GM06990 (cell line): ENCODE measurements at places on chromosomes 6 and 20.

DNA sequence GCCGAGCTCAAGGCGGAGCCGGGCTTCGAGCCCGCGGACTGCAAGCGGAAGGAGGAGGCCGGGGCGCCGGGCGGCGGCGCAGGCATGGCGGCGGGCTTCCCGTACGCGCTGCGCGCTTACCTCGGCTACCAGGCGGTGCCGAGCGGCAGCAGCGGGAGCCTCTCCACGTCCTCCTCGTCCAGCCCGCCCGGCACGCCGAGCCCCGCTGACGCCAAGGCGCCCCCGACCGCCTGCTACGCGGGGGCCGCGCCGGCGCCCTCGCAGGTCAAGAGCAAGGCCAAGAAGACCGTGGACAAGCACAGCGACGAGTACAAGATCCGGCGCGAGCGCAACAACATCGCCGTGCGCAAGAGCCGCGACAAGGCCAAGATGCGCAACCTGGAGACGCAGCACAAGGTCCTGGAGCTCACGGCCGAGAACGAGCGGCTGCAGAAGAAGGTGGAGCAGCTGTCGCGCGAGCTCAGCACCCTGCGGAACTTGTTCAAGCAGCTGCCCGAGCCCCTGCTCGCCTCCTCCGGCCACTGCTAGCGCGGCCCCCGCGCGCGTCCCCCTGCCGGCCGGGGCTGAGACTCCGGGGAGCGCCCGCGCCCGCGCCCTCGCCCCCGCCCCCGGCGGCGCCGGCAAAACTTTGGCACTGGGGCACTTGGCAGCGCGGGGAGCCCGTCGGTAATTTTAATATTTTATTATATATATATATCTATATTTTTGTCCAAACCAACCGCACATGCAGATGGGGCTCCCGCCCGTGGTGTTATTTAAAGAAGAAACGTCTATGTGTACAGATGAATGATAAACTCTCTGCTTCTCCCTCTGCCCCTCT is 1.1 kb downstream of the CEBPB start:
- peak; percentile 81 for DNase-seq

GRCh38 chr6:127381384-127381783 is 38.0 kb upstream of the ECHDC1 start:
- DNase-seq = no peak

DNA sequence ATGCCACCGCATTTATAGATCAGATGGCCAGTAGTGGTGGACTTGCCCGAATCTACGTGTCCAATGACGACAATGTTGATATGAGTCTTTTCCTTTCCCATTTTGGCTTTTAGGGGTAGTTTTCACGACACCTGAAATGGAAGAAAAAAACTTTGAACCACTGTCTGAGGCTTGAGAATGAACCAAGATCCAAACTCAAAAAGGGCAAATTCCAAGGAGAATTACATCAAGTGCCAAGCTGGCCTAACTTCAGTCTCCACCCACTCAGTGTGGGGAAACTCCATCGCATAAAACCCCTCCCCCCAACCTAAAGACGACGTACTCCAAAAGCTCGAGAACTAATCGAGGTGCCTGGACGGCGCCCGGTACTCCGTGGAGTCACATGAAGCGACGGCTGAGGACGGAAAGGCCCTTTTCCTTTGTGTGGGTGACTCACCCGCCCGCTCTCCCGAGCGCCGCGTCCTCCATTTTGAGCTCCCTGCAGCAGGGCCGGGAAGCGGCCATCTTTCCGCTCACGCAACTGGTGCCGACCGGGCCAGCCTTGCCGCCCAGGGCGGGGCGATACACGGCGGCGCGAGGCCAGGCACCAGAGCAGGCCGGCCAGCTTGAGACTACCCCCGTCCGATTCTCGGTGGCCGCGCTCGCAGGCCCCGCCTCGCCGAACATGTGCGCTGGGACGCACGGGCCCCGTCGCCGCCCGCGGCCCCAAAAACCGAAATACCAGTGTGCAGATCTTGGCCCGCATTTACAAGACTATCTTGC is 725 bp downstream of the EEF1A1 start:
- peak; percentile 85 for DNase-seq

DNA sequence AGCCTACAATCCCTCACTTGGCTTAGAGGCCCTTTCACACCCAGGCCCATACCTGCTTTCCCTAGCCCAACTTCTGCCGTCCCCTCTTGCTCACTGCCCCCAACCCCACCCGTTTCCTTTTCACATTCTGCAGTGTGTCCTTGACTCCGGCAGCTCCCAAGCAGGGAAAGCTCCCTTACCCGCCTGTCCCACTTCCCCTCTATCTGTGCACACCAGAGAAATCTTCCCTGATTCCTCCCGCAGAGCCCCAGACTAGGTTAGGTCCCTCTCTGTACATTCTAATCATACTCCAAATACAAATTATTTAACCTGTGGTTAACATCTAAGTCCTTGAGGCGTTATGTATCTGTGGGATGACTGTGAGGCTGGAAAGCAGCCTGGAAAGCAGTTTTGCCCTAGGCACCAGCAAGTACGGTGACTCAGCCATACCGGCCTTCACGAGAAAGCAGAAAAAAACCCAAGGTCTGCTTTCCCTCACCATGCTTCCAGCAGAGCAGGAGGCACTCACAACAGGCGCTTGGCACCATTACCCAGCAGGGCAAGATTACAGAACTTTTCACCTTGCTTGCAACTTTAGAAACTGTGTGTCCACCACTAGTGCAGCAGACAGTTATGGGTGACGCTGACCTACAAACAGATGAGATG is 22.3 kb downstream of the ELOVL5 start:
- no peak for DNase-seq

- no peak for DNase-seq
Measured at GRCh38 chr6:142446576-142446975, 144.8 kb downstream of the ADGRG6 start.

DNA sequence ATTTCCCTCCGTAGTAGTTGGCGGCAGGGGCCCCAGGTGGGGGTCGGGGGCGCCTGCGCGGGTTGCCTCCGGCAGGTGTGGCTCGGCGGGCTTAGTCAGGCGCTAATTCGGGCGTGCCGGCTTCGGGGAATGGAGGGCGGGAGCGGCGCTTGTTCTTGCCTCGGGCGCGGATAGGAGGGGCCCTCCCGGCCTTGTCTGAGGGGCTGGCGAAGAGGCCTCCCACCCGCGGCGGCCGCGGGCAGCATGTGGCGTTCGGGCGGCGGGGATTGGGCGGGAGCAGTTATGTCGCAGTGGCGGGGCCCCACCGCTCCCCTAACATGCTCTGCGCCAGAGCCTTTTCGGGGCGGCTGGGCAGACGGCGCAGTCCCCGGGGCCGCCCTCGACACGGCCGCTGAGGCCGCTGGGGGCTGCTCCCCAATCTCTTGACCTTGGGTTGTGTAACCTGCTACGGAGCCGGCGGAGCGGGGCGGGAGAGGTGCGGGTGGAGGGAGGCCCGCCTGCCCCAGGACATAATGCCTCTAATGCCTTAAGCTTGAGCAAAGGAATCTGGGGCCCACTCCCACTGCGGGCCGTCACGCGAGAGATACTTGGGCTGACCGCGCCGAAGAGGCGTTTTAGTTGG is 1.1 kb downstream of the AMD1 start:
- DNase-seq = peak; percentile 70

GRCh38 chr6:16969699-16970655 is 131.9 kb upstream of the STMND1 start:
- no peak for DNase-seq

DNA sequence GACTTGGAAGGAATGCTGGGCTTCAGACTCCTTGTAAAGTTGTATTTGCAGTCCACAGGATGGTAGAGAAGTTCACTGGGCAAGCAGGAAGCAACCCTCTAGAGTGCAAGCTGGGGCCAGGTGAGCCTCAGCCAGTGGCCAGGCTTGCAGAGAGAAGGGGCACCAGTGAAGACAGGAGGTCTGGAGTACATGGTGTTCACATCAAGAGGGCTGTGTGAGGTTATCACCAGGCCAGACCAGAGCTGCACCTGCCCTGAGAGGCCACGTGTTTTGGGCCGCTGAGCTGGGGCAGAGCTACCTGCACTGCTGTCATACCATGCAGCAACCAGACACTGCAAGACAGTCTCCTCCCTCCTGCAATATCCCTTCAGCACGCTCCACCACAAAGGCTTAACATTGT is 79.0 kb downstream of the SH3BGRL2 start:
- no peak for DNase-seq

- no peak for DNase-seq
Measured at GRCh38 chr20:50027611-50028105, 44.9 kb downstream of the SNAI1 start.

GRCh38 chr6:107736713-107737396 is 87.3 kb downstream of the SCML4 start:
- DNase-seq = no peak

DNA sequence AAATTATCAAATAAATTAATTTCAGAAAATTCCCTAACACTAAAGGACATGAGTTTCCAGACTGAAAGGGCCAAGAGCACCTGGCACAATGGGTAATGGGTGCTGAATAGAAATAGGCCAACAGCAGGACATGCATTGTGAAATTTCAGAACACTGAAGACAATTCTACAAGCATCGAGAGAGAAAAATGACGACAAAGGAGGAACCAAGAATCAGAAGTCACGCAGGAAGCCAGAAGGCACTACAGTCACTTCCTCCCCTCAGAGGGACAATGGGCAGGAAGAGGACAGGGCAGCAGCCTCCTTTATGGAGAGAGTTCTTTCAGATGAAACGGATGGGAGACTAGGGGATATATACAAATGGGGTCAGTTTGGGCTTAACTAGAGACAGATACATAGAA is 29.6 kb downstream of the PCNA start:
- no peak for DNase-seq

GRCh38 chr6:168638468-168639271 is 197.7 kb downstream of the SMOC2 start:
- DNase-seq = no peak

- DNase-seq = no peak
Measured at GRCh38 chr6:103326760-103327757, 1532.7 kb downstream of the HACE1 start.

GRCh38 chr20:37902504-37903313 is at the start of gene VSTM2L:
Gene VSTM2L (plus strand): TSS chr20:37903127. CDS start chr20:37903351, 224 bp downstream.
- DNase-seq = peak; percentile 36

DNA sequence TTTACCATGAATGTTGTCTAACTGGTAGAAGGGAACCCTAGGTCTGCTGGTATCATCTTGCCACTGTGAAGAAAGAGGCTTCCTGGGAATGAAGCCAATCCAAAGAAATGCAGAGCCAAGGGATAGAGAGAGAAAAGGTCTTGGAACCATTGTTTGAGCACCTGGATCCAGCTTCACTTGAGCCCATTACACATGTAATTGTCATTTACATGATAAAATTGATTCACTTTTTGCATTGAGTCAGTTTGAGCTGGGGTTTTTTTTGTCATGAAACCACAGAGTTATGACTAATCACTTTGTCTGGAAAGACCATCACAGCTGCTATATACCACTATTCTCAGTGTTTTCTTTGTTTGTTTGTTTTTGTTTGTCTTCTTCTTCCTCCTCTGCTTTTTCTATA is 112.3 kb downstream of the CBLN4 start:
- no peak for DNase-seq

DNA sequence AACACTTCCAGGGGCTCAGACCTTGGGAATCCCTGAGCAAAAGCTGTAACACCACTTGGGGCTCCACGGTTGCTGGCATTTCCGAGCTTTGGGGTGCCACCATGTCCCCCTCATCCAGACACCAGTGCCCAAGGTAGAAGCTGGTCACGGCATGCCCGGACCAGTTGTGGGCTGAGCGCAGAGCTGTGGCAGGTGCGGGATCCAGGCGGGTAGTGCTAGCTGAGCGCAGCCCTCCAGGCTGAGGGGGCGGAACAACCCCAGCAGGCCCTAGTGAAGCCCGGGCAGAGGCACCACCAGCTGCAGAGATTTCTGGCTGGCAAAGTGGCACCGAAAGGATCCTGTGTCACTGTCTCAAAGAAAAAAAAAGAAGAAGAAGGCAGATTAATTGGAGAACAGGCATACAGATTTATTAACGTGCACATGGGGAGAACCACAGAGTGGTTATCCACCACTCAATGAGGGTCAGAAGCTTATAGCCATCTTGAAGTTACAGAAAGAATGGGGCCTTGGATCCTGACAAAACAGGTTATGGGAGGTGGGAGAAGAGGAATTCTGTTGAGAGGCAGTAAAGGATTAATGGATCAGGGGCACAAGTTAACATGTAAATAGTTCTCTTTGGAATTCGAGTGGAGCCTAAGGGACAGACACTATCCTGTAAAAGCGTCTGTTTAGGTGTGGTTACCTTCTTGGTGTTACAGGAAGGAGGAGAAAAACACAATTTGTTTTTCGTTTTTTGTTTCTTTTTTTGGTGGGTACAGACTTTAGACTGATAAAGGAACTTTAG is 107.5 kb downstream of the CD24 start:
- DNase-seq = no peak

DNA sequence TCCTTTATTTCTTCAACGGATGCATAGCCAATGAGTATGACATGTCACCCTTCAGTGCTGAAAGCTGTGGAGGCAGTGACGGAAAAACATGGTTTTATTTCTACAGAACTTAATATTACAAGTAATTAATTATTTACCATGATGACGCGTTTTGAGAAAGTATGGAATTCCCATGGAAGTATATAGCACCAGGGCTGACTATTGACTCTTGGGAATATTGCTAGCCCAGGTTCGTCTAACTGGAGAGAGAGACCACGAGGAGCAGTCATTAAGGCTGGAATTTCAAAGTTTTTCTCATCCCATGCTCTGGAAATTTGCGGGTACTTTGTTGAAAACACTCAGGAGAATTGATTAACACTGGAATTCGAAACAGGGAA is 155.2 kb upstream of the PRSS16 start:
- no peak for DNase-seq

- no peak for DNase-seq
Measured at GRCh38 chr6:153340568-153340967, 209.5 kb upstream of the RGS17 start.

DNA sequence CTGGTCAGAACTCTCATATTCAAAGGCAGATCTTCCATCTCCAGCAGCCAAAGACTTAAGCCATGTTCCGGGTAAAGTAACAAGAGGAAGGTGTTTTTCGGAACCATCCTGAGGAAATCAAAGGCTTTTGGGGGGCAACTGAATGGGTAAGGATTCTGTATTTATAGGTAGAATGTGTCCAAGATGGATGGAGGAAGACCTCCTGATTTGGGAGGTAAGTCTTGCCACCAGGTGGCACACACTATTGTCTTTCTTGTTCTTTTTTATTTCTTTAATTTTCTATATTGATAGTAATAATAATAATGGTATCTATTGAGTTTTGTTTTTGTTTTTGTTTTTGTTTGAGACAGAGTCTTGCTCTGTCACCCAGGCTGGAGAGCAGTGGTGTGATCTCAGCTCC is 53.0 kb upstream of the UBR2 start:
- no peak for DNase-seq

DNA sequence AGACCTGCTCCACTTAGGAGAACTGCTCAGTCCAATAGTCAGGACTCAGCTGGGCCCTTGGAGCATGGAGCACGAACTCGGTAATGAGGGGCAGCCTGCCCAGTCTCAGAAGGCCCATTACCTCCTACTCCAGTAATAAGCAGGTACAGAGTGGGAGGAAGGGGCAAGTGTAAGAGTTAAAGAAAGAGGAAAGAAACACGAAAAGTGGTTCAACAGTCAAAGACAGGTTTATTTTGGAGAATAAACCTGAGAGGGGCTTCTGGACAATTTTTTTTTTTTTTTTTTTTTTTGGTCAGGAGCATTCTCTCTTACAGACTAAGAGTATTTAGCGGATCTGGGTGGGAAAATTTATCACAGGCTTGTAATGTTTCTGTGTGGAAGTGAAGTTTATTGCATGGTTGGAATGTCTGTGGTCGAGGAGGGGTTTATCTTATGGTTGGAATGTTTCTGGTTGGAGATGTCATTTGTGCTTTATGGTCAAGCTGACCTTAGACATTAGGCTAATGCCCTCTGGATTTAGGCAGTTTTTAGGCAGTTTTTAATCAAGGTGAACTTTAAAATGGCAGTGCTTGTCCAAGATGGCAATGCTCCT is 340.1 kb downstream of the BCKDHB start:
- no peak for DNase-seq

GRCh38 chr20:24227600-24227999 is 239.0 kb upstream of the GGTLC1 start:
- no peak for DNase-seq
